Stimulated activated naive CD8-positive, alpha-beta T cell treated with anti-CD3 and anti-CD28 coated beads, Interleukin-15, Interleukin-2, amounts not matched to agents 100 U/mL and 50 U/mL, for 24 hours (primary cell): ENCODE measurements at places on chromosomes 13 and 19.

- DNase-seq = no peak
These were observed 4.7 kb upstream of the SLC5A5 start for GRCh38 chr19:17866964-17867486.

DNA sequence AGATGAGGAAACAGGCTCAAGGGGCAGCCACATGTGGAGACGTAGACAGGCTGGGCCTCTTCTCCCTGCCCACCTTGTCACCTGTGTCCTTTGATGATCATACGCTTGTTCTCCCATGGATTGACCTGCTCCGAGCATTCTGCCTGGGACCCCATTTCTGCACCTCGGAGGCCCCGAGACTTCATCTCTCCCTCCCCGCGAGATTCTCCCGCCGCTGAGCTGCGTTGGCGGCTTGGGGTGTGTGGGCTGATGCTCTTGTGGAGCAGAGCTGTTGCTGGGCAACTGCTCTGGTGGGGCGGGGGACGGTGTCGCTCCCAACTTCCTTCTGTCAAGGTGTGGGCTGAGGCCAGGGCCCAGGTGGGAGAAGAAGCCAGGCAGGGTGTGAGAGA lies 22.1 kb downstream of the MAST3 start:
- peak; percentile 55 for DNase-seq

DNA sequence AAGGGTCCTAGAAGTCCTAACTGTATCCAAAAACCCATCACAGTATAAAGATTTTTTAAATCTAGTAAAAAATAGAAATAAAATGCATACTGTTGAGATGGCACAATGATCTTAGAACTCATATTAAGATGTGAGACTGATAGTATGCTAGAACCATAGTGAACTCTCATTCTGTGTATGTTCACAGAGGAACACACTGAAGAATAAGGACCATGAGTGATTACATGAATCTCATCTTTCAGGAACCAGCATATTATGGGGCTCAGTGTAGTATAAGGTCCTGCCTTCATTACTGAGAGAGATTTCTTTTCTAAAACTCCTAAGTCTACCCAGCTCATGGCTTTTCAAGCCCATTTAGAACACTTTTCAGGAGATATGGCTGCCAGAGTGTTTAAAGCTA lies 59.8 kb upstream of the RFC3 start:
- no peak for DNase-seq

- no peak for DNase-seq
These were observed 21.0 kb downstream of the NFIX start for GRCh38 chr19:13016245-13016627.

DNA sequence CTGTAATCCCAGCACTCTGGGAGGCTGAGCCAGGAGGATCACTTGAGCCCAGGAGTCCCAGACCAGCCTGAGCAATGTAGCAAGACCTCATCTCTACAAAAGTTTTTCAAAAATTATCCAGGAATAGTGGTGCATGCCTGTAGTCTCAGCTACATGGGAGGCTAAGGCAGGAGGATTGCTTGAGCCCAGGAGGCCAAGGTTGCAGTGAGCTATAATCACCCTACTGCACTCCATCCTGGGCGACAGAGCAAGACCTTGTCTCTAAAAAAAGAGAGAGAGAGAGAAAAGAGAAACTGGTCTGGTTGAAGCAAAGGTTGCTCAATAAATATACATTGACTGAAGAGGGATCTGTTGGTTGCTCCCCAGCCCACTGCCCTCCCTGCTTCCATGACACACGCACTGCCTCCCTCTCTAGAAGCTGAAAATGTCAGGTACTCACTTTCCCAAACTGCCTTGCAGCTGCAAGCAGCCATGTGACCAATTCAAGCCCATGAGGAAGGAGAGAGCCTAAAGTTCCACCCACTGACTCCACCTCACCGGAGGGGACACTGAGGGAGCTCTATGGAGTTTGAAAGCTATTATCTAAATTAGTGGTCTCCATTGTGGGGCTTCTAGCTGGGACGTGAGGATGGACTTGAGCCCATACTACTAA lies 14.0 kb downstream of the CEACAM16 start:
- no peak for DNase-seq

DNA sequence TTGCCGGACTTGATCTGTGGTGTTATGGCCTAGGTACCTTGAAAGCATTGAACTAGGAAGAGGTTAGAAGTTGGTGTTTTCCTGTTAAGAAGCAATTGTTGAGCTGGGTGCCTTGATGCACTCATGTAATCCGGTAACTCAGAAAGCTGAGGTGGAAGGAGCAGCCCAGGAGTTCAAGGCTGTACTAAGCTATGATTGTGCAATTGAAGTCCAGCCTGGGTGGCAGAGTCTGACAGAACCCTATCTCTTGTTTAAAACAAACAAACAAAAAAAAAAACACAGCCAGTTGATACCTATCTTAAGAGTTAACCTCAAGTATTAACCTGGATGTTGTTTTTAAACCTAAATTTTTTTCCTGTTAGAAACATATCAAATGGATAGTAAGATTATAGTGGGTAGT lies 19.3 kb downstream of the SAFB start:
- no peak for DNase-seq

DNA sequence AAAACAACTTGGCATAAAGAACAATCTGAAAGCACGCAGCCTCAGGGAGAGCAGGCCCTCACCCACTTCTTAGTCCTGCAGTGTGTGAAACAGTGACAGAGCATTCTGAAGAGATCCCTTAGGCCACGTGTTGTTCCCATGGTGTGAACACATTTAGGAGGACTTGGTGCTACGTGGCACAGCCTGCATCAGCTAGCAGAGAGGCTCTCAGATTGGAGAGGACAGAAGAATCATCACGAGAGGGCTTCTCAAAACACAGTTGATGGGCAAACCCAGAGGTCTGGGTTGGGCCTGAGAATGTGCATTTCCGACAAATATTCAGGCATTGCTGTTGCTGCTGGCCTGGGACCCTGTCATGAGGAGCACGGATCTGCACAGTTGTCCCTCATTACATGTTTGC lies 26.1 kb upstream of the TFDP1 start:
- DNase-seq = no peak

GRCh38 chr19:56566904-56567273 lies 379 bp upstream of the ZNF470 start:
- peak; percentile 68 for DNase-seq

DNA sequence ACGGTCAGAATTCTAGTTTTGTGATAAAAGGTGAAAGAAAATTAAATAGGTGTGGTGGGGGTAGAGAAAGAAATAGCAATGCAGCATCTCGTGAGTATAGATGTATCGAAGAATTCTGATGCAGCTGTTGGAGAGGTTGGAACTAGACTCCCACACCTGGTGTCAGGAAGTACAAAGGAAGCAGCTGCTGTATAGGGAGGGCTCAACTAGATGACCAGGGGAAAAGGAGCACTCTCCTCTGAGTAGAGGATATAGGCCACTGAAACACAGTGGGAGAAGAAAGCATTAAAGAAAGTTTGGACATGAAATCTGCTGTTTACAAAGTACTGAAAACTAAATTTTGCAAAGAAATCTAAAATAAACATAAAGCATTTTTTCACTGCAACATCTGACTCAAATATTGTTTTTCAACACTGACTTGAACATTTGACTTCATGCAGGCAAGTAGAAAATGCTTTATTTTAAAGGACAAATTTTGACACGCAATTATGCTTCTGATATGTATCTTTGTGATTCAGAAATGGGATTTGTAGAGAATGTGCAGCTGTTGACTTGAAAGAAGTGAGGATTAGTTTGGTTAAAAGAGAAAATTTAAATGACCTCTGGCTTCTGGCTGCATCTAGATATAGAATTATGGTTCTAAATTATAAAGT lies 82.2 kb downstream of the MIPEP start:
- DNase-seq = no peak

- no peak for DNase-seq
These were observed 10.7 kb upstream of the KATNAL1 start for GRCh38 chr13:30318026-30318425.

DNA sequence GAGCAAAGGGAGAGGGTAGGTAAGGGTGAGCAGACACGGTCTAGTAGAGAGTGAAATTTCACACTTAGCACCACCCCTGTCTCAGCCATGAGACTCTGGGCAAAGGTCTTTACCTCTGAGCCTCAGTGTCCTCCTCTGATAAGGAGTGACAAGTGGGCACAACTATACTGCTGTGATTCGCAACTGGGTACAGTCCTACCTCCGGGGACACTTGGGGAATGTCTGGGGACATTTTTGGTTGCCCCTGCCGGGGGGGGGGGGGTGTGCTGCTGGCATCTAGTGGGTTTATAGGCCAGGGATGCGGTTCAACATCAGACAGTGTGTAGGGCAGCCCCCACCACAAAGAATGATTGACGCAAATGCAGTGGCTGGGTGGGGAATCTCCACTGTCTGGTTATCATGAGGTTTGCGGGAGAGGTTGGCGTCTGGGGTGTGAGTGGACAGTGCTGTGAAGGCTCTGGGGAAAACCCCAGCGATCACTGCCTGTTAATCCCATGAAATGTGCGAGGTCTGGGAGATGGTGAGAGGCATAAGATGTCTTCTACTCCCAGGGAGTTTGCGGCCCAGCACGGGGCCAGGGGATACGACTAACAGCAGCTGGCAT lies 4.3 kb downstream of the NACC1 start:
- peak; percentile 43 for DNase-seq

DNA sequence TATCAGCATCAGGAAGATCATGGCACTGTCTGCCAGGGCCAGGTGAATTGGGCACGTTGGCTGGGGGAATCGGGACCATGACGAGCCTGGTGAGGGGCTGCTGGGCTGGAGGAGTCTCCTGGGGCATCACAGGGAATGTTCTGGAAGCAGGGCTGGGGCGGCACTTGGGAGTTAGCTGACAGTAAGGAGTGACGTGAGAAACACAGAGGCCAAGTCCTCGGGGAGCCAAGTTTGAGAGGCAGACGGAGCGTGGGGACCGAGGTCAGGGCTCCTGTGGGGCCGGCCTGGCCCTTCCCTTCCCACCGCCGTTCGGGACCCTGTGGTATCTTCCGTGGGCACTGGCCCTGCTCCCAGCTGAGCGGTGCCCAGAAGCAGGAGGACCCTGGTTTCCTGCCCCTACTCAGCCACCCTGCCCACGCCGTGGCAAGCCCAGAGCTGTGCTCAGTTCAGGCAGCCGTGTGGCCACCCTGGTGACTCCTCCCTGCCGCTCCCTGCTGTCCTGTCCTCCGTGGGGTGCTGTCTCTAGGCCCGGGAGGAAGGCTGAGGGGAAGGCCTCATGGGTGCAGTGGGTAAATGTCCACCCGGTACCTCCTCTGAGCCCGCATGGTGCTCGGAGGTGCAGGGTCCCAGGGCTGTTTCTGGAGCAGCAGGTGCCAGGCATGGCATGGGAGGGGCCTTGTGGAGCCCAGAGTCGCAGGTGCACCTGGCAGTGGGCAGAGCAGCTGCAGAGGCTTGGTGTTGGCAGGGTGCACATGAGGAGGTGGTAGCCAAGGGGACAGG lies 25.2 kb downstream of the CRTC1 start:
- DNase-seq = no peak

- DNase-seq = no peak
These were observed 22.0 kb downstream of the DPY19L3 start for GRCh38 chr19:32427536-32427935.

- DNase-seq = no peak
These were observed 53.2 kb downstream of the CELF5 start for GRCh38 chr19:3277649-3278048.

DNA sequence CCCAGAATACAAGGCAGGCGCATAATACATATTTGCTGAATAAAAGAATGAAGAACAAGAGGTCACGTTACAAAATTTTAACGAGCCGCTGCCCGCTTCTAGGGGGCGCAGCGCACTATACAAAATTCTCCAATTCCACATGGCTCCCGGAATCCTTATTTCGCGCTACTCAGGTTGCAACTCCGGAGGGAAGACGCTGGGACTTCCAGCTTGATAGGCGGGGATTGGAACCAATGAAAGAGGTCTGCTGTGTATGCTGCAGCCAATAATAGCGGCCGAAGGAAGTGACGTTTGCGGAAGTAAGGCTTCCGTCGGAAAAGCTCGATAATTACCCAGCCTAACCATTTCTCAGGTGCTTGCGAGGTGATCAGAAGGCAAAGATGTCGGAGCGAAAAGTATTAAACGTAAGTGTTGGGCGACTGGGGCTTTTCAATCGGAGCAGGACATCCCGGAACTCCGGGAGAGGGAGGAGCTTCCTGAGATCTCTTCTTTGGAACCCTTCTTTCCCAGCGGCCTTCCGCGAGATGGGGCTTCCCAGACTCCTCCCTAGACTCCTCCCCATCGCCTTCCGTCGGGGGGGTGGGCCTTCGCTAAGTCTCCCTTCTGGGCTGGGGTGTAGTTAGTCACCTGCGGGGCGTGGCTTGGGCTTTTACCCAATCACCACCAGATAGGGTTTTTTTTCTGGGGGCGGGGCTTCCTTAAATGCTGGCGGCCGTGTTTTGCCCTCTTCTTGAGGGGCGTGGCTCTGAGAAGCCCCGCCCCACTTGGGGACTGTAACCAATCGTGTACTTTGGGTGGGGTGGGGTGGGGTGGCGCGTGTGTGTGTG lies at the start of gene YJU2:
YJU2 (plus strand) TSS at position 314 of the 827 bp plus-strand sequence; CDS start at position 381, 67 bp downstream.
- peak; percentile 99 for DNase-seq

- DNase-seq = peak; percentile 60
These were observed 59.9 kb downstream of the LIG4 start for GRCh38 chr13:108155185-108156106.

- DNase-seq = peak; percentile 90
These were observed at the start of gene GADD45GIP1 for GRCh38 chr19:12956446-12957388. Gene GADD45GIP1 (minus strand): TSS chr19:12957223. CDS start chr19:12957212, 11 bp downstream.

- DNase-seq = no peak
These were observed 106.5 kb downstream of the LHFPL6 start for GRCh38 chr13:39496506-39496905.
